ENCODE measurements at places on chromosomes 12 and 14.

DNA sequence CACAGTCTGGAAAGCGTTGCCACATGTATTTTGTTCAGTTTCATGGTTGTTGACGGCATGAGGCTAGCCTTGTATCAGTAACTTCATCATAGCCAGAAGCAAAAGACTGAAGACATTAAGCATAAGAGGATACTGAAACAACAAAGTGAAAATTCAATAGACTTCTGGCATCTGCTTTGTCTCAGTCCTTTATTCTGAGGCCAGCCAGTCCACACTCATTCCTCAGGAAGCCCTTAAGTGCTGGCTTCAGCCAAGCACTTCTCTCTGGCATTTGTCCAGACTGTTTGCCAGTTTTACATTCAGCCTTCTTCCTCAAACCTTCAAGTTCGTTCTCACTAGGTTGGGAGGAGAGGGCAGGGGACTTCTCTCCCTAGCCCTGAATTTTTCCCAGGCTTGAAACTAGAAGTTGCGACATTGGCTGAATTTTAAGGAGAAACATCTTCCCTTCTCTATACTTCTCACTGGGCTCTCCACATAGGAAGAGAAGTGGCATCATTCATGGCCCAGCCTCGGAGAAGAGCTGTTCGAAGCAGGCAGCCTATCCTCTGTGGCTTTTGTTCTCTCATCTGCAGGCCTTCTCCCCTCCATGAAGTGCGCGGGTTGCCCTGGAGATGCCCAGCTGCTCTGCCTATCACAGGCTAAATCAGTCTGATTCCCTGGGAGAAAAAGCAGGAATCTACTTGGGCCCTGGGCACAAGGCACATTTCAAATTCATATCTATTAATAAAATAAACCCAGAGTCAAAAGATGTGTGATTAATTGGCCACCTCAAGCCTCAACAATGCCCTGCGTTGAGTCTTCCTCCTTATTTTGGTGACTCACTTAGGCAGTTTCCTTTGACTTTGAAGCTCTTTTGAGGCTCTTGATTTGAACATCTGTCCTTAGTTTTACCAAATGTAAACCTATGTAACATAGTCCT, 130.9 kb upstream of the PLEKHA5 start:
- no peak for DNase-seq

DNA sequence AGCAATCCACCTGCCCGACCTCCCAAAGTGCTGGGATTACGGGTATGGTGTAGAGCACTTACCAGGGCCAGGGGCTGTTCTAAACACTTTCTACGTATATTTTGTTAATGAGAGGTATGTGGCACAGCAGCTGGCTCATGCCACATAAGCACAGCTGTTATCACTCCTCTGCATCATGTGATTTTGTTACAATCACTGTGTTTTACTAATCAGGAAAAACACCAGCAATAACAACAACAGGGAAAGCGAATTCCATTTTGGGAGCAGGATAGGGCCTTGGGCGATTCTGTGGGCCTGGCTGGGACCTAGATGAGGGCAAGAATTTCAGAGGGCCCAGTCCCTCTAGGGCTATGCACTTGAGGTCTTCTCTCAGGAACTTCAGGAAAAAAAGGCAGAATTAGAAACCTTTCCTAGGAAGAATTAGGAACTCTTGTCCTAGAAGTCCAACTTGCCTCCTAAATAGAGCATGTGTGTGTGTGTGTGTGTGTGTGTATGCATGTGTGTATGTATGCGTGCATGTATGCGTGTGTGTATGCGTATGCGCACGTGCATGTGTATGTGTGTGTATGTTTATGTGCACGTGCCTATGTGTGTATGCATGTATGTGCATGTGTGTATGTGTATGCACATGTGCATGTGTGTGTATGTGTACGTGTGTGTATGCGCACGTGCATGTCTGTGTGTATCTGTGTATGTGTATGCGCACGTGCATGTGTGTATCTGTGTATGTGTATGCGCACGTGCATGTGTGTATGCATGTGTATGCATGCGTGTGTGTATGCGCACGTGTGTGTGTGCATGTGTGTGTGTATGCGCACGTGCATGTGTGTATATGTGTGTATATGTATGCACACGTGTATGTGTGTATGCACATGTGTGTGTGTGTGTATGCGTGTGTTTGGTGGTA, 41.8 kb upstream of the CORO1C start:
- no peak for DNase-seq

DNA sequence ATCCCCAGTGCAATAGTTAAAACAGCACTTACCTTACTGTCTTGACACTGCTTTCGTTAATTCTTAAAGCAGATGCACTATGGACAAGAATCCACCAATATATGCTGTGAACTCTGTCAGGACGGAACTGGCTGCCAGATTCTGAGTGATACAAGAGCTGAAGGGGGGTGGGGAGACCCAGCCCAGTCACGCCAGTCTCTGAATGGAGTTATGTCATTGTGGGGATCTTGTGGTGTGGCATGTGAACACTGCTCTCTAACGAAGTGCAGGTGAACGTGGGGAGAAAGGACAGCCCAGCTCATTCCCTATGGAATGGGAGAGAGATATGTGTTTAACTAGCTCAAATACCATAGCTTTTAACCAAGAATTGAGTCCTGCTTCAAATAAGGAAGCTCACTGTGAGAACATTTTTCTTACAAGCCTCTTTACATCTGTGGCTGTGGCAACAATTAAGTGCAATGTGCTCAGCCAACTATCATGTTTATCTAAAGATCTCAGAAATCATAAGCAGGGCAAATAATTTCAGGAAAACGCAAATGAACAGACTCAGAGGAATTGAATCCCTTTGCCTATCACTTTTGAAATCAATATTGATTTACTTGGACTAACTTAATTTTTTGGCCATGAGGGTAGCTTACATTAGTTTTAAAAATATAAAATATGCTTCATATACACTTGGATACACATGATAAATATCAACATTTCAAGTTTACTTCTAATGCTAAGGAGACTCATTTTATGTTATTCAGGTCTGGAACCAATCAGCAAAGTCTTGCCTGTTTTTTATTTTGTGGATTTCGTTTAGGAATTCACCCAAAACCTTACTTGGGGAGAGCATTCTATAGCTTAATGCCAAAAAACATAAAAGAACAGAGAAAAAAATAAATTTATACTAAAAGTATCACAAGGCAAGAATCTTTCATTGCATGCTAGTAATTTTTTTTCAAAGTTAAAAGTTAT, at the start of gene LUM:
Gene LUM (minus strand): TSS at position 129 of the 960 bp plus-strand sequence. CDS start 2,515 bp downstream, outside the sequence.
- no peak for DNase-seq

- no peak for DNase-seq
These were observed 216.3 kb downstream of the PHETA1 start for GRCh38 chr12:111152561-111152960.

- DNase-seq, result no peak
These were observed 137.3 kb downstream of the MSRB3 start for GRCh38 chr12:65415826-65416225.

GRCh38 chr14:42548349-42548748, 941.7 kb downstream of the LRFN5 start:
- no peak for DNase-seq

- DNase-seq, result no peak
These were observed 172.2 kb downstream of the SLC16A7 start for GRCh38 chr12:59768031-59768430.

DNA sequence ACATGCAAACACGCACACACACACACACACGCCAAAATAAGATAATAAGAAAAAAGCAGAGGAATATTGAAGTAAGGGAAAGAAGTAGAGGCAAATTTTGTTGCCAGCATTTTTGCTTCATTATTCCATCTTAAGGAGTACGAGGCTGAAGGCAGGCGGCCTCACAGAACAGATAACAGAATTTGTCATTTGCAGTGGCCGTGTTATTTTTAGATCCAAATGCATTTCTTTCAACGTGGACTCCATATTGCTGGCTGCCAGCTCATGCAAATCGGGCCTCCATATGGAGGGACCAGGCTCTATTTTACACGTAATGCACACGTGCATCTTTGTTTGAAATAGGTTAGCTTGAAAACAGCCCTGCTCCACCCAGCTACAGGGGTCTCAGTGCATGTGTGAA, 172.9 kb downstream of the RBM19 start:
- DNase-seq, result no peak

DNA sequence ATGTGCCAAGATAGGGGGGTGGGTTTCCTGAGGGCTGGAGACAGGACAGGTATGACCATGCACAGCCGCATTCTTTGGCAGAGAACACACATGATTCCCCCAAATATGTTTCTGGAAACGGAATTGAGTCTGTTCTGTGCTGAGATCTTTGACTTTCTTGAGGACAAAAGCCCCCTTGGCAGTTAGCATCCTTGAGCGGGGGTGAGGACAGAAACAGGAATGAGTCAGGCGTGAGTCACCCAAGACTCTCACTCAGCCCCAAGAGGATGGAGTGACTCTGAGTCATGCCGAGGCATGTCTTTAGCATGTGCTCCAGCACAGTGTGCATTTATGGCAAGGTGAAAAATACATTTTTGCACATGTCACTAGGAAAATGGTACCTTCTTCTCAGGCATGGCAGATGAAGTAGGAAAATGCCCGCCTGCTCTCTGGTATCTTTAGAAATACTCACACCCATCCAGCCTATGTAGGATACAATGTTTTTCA, 52.1 kb downstream of the DAD1 start:
- no peak for DNase-seq

DNA sequence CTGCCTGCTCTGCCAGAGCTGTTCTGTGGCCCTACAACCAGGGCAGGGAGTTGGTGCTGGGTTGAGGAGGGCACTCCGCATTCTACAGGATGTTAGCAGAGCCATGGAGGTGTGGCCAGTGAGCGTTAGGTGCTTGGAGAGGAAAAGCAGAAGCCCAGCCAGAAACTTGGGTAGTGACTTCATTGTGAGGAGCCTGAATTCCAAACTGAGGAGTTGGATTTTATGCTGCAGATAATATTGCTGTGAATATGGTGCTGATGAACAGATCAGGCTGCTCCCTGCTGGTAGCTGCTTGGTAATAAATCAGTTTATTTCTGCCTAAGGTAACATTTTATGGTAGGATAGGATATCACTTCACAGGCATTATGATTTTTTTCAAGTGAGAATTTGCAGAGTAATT, 7.1 kb upstream of the CCDC175 start:
- DNase-seq, result no peak

DNA sequence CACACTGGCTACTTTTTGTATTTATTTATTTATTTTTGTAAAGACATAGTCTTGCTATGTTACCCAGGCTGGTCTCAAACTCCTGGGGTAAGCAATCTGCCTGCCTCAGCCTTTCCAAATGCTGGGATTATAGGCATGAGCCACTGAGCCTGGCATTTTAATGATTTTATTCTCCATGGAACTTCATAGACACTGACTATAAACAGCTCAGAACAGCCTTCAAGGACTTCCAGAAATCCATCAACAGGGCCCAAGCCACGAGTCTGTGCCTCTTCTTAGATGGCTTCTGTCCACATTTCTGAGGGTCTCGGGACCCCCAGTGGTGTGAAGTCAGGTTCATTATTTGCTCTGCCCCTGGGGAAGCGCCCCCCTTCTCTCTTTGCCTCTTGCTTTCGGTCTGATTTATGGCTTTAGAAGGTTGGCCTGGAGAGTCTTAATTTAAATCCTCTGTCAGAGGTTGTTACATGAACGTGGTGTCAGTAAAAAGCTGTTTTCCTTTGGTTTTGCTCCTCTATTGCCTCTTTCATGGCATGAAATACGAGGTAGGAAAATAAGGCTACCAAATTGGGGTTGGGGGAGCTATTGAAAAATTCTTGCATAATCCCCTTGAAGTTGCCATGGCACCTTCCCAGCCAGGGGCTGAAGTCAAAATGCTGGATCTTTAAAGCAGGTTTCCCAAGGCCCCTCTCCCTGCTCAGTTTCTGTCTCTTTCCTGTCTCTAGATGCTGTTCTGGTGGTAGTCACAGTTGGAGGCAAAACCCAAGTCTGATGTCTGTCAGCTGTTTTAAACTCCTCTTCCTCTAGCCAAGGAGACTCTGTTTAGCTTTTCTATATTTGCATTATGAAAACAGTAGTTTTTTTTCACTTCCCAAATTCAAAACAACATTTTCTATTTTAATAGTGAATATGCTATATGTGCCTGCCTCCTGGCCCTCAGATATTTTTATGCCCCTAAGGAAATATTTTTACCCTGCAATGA, 129.4 kb downstream of the SMOC1 start:
- DNase-seq, result no peak

- peak; percentile 48 for DNase-seq
These were observed 15.7 kb downstream of the SIVA1 start for GRCh38 chr14:104768437-104769323.

DNA sequence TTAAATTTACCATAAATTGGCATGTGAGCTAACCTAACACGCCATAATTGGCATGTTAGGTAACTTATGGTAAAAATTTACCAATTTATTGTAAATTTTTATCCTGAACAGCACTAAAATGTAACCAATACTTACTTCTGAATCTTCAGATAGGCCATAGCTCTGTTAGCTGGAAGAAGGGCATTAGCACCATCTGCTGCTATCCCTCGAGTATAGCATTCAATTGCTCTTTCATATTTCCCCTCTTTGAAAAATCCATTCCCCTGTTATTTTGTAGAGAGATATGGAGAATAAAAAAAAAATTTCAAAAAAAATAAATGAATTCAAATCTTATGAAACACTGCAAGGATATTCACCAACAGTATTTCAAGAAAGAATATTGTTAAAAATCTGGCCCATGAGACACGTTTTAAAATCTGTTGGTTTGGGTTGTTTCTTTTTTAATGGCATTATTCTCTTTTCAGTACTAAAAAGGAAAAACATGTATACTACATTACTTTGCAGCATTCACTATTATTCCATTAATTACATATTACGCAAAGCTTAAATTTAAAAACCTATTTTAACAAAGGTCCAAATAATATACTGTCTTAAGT, 19.1 kb downstream of the RPAP3 start:
- DNase-seq, result no peak

GRCh38 chr12:87274594-87275245, 754.5 kb downstream of the C12orf50 start:
- DNase-seq, result no peak

DNA sequence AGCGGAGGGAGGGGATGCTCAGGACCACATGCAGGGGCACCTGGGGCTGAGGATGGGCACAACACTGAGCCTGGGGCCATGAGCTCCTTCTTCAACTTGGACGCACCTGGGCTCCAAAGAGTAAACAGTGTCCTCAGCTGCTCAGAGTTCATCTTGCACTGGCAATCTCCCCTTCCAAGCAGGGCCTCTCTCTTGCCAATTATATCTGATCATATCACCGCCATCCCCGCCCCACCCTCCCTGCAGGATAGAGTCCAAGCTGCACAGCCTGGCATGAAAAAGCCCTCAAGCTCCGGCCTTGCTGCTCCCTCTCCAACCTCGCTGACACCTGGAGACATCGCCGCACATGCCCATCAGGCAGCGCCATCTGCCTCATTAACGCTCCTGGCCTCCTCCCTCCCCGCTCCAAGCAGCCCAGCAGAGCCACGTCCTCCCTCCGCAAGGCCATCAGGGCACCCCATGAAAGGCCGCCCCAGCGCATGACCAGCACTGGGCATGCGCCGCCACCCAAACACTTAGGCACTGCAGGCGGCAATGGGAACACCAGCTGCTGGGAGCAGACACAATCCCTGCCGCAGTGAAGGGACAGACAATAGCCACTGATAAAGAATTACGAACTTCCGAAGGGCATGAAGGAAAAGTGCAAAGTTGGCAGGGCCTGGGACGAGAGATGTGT, 88.8 kb downstream of the CHGA start:
- no peak for DNase-seq

GRCh38 chr12:94145191-94145983, 3.0 kb upstream of the PLXNC1 start:
- no peak for DNase-seq

Measured in iPS DF 19.7 (cell line).